ENCODE measurements at places on chromosomes 4 and X.

- no peak for DNase-seq
Measured at GRCh38 chr4:150950657-150951288, 64.3 kb downstream of the LRBA start.

- no peak for DNase-seq
Measured at GRCh38 chr4:1515763-1516162, 109.5 kb upstream of the NKX1-1 start.

GRCh38 chr4:70718811-70719604 is 2.8 kb upstream of the RUFY3 start:
- no peak for DNase-seq

DNA sequence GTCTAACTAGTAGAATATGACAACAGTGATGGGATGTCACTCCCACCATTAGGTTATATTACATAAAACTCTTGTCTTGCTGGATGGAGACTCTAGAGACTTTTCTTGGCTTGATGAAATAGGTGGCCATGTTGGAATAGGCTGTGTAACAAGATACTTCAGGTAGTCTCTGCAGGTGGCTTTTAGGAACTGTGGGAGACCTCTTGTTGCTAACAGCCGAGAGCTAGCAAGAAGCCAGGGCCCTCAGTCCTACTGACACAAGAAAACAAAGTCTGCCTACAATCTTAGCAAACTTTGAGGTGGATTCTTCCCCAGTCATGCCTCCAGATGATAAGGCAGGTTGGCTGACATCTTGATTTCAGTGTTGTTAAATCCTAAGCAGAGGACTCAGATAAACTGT is 72.5 kb downstream of the GNL3L start:
- no peak for DNase-seq

DNA sequence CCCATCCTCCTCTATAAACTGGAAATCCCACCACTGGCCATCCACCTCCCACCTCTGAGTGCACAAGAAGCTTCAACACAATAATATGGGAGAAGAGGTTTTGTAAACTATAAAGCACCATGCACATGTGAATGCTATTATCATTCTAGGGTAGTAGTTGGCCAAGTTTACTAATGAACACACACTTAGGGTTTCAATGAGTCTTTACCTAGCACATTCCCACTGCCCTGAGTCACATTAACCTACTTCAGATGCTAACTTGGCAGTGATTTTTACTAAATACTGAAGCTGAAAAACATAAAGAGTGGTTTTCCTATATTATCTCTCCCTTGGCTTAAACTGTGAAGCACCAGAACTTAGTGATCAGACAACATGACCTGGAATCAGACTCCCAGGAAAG is 93.9 kb downstream of the SH3KBP1 start:
- DNase-seq = no peak

- DNase-seq = no peak
Measured at GRCh38 chr4:80226094-80226493, 28.8 kb downstream of the PRDM8 start.

Data from right lung (tissue), 10 donors.